ENCODE measurements at places on chromosomes 5 and 9.

- no peak for DNase-seq
Measured at GRCh38 chr5:124708086-124708485, 38.4 kb downstream of the ZNF608 start.

- DNase-seq: no peak
Measured at GRCh38 chr9:128552744-128553440, 505 bp downstream of the SPTAN1 start.

GRCh38 chr9:131590907-131591844 lies 45.9 kb downstream of the PRRT1B start:
- DNase-seq: no peak

DNA sequence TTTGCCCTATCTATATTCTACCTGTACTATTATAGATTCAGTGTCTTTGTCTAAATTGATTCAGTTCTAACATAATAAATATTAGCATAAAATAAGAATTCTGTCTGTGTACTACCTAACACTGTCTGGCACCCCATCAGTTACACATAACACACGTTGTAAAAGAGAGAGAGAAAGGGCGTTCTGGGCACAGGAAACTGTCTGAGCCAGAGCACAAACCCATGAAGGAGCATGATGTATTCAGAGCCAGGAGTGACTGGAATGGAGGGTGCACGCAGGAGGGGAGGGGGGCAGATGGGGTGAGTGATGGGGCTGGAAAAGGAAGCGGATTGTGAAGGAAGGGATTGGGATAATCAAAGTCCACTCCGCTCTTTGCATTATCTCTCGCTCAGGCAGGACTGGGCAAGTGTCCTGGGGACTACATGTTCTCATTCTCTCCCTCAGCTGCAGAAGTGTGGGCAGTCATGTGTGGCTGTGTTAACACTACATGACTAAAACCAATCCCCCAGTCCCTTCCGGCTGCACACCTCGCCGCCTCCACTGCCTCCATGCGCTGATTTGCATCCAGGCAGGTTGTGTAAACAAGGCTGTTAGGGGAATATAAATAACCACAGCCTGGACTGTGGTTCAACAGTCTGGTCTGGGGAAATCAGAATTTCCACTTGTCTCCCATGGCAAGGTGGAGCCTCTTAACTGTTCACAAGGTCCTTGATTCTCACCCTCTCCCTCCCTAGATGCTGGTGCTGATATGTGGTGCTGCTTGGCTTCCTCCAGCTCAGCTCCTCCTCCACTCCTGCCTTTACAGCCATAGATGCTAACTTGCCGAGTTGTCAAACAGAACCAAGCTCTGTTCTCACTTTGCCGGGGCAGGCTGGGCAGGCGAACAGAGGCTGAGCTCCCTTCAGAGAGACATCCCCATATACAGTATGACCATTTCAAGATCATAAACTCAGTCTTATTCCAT lies 367.5 kb upstream of the BRINP1 start:
- DNase-seq: no peak

- DNase-seq: no peak
Measured at GRCh38 chr5:147887026-147887627, 8.6 kb downstream of the SCGB3A2 start.

- no peak for DNase-seq
Measured at GRCh38 chr5:2525351-2525750, 226.1 kb downstream of the IRX2 start.

DNA sequence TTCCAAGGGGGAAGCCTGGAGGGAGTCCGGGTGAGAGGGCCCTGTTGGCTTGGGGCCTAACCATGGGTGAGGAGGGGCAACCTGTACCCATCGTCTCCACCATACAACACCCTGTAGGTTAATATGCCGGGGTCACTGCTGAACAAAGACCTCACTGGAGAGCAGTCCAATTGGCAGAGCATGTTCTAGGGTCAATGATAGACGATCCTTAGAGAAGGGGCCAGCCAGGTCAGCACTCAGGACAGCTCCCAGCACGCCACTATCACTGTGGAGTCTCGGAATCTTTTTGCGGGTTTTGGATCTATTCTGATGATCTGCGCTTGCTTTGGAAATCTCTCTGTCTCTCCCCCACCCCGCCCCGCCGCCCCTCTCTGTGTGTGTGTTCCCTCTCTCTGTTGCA lies 218.4 kb upstream of the MVB12B start:
- no peak for DNase-seq

DNA sequence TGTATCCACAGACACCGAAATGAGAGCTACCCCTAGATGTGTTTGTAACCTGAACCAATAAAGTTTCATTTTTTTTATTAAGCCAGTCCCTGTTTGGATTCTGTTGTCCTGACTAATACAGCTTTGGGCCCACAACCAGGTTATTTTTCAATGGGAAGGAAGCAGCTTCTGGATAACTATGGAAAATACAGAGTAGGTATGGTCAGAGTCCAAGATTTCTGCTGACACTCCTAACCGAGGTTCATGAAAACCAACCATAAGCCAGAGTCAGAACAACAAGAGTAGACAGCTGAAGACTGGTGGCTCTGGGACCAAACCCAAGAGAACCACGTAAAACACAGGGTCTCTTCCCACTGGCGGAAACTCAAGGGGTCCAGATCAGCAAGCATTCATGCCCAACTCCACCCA lies 10.8 kb downstream of the KLF9 start:
- no peak for DNase-seq

DNA sequence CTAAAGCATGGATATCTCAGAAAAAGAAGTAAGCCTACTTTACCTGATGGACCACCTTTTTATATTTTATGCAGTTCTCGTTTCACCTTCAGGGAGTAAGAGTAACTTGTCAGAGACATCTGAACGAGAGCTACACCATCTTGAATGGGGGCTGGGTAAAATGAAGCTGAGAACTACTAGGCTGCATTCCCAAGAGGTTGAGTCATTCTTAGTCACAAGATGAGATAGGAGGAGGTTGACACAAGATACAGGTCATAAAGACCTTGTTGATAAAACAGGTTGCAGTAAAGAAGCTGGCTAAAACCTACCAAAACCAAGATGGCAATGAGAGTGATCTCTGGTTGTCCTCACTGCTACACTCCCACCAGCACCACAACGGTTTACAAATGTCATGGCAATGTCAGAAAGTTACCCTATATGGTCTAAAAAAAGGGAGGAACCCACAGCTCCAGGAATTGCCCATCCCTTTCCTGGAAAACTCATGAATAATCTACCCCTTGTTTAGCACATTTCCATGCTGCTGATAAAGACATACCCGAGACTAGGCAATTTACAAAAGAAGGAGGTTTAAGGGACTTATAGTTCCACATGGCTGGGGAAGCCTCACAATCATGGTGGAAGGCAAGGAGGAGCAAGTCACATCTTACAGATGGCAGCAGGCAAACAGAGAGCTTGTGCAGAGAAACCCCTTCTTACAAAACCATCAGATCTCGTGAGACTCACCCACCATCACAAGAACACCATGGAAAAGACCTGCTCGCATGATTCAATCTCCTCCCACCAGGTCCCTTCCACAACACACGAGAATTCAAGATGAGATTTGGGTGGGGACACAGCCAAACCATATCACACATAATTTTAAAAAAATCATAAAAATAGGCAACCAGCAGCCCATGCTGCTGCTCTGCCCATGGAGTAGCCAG lies 62.5 kb downstream of the GIN1 start:
- DNase-seq: no peak

- no peak for DNase-seq
Measured at GRCh38 chr9:6757132-6757455, 679 bp upstream of the KDM4C start.

DNA sequence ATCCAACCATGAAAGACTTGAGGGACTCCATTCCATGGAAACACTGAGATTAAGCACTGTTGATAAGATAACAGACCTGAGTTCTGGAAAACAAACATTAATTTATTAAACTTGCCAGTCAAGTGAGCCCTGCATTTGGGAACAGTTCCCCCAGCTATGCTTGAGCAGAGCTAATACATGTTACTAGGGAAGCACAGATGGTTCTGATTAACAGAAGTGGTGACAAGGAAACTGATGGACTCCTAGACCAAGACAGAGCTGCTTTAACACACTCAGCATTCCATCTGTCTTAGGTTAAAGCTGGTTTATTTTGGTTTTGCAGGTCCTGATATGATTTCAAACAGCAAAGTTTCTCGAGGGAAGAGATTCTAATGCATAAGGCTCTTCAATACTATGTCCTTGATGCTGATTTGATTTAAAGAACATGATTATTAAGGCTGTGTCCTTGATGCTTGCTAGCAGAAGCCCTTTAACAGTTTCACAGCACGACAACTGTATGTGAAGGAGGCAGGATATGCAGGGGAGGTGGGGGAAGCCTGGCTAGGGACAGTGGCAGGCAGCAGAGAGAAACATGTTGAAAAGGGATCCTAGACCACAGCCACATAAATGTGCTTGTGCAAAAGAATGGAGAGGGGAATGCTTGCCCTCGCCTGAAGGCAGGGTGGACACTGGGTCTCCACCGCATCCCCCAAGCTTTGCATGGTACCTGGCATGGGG lies 66.2 kb downstream of the ACTBL2 start:
- no peak for DNase-seq

DNA sequence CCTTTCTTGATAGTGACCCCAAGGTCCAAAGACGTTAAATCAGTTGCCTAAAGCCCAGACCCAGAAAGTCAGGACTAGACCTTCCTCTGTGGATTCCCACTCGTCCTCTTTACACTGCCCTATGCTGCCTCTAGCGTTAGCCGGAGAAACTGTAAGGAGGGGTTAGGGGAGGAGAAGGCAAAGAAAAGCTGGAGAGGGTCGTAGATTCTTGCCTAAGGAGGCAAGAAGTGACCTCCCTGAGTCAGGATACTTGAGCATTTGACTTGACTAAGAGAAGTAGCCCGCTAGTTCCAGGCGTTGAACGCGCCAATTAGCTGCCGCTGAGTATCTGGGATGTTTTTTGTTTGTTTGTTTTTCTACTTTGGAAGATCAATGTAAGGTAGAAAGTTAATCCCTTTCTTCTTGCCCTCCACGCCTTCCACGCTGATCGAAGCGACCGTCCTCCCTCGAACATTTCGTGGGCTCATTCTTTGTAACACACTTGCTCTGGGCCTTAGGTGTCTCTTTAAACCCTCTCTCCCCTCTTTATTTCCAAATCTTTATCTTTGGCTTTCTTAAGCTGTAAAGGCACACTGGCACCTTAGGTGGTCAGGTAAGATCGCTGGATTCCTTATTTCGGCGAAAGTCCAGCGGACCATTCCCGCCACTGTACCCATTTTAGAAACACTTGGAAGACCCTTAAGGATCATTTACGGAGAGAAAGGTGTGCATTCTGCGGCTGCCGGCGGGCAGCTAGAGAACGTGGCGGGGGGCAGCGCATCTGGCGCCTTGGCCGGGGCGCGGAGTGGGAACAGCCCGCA lies 5.1 kb upstream of the RGMB start:
- DNase-seq: no peak

Measured in brain pericyte (primary cell).